Body of pancreas (tissue), 4 donors: ENCODE measurements at places on chromosomes 4 and X. TPM values are rescaled to one million over a fixed set of nuclear protein-coding genes. Genes with fewer than 3 reads are reported as not detected.

KIAA1210 gene
- not detected for total RNA-seq

GPR119 gene
- total RNA-seq, result 15.2 TPM

GUCY1B1 gene
- 11.9 TPM for total RNA-seq

PIR gene
- 3.9 TPM for total RNA-seq

IL3RA gene
- total RNA-seq, result 0.78 TPM

DNA sequence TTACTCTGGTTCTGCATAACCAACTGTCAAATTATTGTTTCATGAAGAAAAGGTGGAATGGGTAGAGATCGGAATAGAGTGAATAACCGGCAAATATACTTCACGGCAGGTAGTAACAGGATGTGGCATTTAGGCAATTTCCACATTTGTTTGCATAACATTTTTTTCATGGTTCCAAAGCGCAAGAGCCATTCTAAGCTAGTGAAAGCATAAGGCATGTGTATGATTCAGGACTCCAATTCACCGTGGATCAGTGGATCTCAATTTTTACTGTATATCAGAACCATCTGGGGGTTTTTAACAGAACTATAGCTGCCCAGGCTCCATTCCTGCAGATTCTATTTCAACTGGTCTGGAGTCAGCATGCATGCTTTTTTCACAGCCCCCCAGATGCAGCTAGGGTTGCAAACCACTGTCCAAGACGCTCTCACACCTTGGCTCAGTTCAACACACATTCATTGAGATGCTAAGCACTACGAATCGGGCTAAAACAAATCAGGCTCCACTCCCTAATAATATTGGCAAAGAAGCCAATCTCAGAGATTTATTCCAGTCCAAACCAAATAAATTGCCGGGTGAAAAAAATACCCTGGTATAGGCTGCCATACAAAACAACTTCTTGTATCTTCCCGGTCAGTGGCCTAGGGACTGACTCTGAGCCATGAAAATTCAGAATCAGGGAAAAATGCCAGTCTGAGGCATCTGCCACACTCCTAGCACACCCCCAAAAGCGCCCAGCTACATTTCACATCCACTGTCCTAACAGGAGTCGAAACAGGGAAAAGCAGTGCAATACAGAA lies 30.0 kb downstream of the AFAP1 start:
- DNase-seq, result no peak

DNA sequence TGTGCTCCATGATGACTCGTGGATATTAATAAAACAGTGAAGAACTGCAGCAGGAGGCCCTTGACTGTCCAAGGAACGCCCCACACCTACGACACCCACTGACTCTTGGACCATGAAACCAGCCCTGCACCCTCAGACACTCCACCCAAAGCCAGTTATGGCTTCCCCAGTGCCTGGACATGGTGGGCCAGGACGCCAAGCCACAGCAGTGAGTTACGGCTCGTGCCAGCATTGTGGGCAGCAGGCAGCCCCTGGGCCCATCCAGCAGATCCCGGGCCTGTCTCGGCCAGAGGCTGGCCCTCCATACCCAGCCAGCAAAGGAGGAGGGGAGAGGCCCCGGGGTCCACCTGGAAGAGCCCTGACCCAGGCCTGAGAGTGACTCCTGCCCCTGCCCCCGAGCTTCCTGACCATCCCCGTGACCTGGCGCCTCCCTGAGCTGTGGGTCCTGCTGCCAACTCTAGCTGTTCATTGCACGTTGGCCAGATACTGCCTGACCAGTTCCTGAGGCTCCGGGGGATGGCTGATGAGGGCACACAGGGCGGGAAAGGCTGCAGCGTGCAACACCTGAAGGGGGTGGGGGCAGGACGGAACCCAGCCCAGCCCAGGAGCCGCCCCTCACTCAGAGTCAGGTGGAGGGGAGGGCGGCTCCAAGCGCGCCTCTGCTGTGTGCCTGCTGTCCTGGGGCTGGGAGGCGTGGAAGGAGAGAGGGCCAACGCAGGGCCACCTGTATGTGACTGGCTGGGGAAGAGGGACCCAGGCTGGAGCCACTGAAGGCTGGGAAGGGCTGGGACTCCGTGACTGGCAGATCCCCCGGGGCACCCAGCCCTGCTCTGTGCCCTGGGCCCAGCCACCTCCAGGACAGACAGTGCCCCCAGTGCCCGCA lies 739 bp downstream of the SLC49A3 start:
- DNase-seq, result no peak

GRCh38 chr4:185911556-185912064 lies 99.6 kb upstream of the SORBS2 start:
- DNase-seq, result no peak

DNA sequence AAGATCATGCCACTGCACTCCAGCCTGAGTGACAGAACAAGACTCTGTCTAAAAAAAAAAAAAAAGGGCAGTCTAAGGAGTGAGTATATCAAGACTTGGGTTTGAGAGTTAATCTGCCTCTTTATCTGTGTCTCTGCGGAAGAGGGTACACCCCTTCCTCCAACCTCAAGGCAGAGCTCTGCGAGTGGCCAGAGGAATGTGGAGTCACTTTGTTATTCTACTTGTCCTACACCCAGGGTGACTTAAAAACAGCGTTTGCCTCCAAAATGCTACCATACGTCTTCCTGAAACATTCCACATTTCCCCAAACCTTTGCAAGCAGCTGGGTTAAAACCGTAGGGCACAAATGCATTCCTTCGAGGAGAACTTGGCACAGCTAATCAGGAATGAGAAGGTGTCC lies 199.9 kb downstream of the SHOX start:
- DNase-seq, result no peak

GRCh38 chrX:51006064-51006463 lies 95.5 kb downstream of the BMP15 start:
- no peak for DNase-seq

DNA sequence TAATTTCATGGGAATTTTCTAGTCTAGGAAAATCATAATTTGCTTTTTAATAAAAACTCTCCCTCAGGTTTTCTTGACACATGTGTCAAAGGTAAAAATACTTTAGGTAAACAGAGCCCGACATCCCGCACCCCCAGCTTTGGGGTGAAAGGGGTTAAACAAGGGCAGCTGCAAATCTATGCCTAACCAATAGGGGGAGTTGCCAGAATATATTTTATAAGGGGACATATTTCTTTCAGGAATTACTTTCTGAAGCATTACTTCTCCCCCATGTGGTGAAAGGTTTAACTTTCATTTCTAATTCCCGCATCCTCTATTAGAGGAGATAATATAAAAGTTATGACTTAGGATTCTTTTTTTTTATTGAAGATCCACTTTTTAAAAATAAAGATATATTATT lies 53.9 kb upstream of the HEPH start:
- no peak for DNase-seq

- DNase-seq, result no peak
Measured at GRCh38 chrX:129706400-129707072, 32.2 kb upstream of the XPNPEP2 start.

DNA sequence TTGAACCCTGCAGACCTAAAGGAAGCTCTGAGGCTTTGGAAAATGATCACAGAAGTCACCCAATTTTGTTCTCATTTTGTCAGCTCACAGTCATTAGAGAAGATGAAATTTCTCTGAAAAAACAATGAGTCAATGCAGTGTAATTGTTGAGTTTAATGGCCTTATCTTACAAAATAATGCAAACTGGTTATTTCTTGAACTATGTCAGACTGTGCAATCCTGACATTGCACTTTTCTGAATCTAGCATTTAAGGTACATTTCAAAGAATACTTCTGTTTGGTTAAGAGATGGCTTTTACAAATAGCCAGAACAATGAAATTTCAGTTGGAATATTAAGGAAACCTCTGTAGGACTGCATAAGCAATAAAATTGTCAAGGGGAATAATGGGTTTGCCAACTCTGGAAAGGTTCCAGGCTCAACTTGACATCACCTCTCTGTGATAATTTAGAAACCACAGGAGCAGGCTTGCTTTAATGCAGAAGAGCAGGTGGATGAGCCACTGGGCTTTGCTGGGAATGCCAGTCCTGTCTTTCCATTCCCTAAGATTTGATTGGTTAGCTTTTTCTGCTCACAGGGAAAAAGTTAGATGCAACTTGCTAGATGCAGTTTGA lies 222.8 kb downstream of the FRMPD4 start:
- no peak for DNase-seq

- DNase-seq, result peak; percentile 4
Measured at GRCh38 chr4:1374706-1375045, 27.7 kb downstream of the UVSSA start.
